Stimulated activated CD4-positive, alpha-beta T cell treated with anti-CD3 and anti-CD28 coated beads, Interleukin-4, amount 100 ng/mL, for 24 hours (primary cell): ENCODE measurements at places on chromosomes 7 and 10.

DNA sequence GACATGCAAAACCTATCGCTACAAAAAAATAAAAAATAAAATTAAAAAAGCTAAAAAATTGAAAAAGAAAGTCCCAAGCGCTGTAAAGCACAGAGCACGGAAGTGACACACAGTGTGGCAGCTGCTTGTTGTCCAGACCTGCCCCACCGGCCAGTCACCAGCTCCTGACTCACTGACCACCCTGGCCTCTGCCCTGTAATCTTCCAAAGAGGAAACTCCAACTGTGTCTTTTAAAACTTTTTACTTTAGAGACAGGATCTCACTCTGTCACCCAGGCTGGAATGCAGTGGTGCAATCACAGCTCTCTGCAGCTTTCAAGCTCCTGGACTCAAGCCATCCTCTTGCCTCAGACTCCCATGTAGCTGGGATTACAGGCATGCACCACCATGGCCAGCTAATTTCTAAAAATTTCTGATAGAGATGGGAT lies 23.6 kb downstream of the GNA12 start:
- no peak for DNase-seq

DNA sequence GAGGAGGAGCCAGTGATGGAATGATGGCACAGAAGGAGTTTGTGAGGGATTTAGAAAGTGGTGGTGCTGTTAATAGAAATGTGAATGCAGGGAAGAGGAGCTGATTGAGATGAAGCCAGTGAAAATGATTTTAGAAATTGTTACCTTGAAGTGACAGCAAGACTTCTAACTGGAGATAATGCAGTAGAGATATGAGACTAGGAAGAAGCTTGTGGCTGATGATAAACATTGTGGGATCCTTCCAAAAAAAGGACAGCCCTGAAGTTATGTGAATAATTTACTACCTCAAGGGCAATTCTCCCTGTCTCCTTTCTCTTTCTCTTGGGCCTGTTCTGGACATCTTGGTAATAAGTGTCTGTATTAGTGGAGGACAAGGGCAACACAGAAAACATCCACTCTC lies 138.6 kb downstream of the LSMEM1 start:
- no peak for DNase-seq

- peak; percentile 10 for DNase-seq
These were observed 24.1 kb downstream of the GRIFIN start for GRCh38 chr7:2452074-2452507.

GRCh38 chr10:132130286-132131265 lies 56.2 kb upstream of the DPYSL4 start:
- DNase-seq, result no peak

DNA sequence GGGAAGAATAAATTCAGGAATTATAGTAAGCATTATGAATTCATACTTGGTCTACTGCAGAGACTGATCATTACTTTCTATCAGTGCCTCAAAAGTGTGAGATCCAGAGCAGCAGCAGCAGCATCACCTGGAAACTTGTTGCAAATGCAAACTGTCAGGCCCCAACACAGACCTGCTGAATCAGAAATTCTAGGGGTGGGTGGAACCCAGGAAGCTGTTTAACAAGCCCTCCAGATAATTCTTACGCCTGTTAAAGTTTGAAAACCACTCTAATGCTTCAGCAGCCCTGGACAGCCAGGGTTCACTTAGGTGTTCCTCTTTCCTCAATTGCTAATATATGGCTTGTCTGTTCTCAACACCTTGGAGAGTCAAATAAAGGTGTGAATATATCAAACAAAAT lies 19.5 kb downstream of the CACUL1 start:
- no peak for DNase-seq

DNA sequence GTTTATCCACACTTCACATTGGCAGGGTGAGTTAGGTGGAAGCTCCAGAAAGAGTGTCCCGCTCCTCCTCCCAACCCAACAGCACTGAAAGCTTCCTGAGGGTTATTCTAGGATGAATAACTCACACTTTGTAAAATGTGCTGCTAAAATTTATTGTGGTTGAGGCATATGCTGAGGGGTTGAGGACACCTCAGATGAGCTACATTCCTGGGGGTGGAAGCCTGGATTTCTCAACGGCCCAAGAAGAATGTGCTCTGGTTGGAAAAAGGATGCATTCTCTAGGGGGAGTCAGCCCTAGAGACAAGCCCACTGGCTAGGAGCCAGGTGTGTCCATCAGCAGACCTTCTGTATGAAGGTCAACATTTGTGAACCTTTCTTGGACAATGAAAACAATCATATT lies 91.5 kb upstream of the PDE1C start:
- DNase-seq, result no peak

GRCh38 chr7:29965030-29965429 lies 24.6 kb downstream of the SCRN1 start:
- no peak for DNase-seq

DNA sequence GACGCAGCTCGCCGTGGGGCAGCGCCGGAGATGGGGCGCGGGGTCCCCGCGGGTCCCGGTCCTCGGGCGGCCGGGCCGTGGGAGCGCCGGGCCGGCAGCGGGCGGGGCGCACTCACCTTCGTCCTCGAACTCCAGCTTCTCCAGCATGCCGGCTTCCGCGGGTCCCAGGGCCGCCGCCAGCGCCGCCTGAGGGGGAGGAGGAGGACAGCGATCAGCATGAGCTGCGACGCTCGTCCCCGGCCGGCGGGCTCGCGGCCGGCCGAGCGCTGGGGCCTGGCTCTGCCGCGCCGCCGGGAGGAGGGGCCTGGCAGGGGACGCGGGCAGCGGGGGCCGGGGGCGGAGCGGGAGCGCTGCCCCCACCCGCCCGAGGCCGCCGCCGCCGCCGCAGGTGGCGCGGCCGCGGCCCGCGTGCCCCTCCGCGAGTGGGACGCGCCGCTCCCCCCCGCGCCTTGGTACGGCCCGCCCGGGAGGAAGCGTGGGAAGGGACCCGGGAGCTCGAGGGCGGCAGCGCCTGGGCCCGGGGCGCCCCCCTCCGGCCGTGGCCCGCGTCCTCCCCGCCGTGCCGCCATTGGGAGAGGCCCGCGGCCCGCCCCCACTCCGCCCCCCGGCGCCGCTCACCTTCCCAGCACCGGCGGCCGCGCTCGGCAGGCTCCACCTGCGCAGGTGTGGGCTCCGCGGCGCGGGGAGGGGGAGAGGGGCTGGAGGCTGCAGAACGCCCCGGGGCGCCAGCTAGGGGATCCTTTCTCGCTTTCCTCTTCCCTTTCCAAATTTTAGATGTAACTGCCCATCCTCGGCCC lies 112.5 kb upstream of the RHEB start:
- DNase-seq, result peak; percentile 86

DNA sequence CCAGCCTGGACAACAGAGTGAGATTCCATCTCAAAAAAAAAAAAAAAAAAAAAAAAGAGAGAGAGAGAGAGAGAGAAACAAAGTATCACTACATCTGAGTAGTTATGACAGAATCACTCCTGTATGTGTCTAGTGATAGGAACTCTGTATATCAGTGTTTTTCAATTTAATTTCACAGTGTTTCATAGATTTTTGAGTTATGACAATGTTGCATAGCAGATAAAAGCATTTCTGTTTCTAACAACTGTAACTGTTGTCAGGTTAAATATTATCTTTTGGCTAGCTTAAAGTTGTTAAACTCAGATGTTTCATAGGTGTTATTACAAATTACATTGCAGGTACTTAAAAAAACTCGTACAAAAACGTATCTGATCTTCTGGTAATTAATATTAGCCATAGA lies 60.3 kb downstream of the PLXDC2 start:
- DNase-seq, result no peak

GRCh38 chr7:52168085-52168484 lies 851.5 kb upstream of the COBL start:
- no peak for DNase-seq

- no peak for DNase-seq
These were observed 51.3 kb upstream of the NFE2L3 start for GRCh38 chr7:26100406-26101339.

DNA sequence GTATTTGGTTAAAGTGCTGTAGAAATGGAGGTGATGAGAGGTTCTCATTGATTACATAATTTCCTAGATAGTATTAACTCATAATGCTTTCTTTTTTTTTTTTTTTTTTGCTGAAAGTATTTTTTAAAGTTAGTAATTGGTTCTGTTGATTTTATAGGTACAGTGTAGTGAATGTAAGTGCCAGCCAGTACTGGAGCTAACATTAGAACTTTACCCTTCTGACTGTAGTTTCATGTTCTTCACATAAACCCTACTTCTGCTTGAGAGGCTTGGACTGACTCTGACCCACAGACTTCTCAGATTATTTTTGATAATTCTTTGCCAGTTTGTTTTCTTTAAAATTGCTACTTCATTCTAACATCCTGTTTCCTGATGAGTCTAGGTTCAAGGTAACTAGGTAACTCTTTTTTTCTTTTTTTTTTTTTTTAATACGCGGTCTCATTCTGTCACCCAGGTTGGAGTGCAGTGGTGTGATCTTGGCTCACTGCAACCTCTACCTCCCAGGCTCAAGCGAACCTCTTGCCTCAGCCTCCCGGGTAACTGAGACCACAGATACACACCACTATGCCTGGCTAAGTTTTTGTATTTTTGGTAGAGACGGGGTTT lies 92.2 kb upstream of the OIT3 start:
- DNase-seq, result no peak
